Inflammatory macrophage (primary cell): ENCODE measurements at places on chromosomes 1 and 21.

DNA sequence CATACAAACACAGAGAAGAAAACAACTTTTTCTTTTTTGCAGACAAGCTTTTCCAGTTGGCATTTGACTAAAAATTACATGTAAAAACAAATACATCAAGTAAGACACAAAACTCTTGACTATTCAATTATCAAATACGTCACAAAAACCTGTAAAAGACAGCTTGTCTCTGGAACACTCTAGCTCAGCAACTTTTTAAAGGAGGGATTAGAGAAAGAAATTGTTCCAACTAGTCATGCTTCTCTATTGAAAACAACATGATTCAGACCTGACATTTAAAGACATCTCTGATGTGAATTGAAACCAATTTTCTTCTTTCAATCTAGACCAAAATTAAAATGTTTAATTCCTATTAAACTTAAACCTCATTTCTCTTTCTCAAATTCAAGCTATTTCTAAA lies 30.3 kb downstream of the SMYD3 start:
- no peak for DNase-seq

DNA sequence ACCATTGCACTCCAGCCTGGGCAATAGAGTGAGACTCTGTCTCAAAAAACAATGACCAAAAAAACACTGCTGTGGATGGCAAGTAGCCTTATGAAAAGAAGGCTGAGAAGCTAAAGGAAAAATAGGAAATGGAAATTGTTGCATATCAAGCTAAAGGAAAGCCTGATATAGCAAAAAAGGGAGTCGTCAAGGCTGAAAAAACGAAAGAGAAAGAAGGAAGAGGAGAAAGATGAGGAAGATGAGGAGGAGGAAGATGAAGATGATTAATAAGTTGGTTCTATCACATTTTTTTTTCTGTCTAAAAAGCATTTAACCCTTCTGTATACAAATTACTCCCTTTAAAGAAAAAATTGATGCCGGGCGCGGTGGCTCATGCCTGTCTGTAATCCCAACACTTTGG lies 10.2 kb upstream of the PRDX1 start:
- DNase-seq, result peak; percentile 34

DNA sequence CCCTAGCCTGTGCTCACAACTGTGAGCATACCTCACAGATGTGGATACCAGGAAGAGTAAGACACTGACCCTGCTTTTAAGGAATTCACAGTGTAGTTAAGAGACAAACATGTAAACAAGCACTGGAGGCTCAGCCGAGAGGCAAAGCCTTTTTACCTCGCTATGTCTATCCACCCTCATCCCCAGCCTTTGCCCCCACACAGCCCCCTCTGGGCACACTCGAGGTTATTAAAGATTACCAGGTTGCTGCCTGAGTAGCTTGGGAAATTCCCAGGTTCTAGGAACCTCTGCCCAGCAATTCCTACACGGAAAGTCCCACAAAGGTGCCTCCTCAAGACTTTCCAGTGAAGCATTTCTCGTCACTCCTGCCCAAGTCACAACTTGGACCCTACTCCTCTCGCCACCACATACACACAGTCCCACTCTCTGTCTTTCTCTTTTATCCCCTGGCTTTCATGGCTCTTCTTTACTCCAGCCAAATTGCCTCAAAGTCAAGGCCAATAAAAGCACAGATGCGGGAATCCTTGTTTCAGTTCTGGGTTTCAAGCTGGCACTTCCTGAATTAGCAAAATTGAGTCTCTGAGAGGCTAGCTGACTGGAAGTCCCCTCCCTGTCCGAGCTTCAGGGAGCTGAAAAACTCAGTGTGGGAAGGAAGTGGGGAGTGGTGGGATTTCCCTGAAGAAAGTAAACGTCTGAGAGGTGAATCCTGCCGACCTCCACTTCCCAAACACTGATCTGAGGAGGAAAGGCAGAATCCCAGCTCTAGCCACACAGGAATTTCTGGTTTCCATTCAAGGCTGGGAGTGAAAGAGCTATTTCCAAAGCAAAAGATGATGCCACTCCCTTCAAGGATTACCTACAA lies 7.6 kb downstream of the DENND2D start:
- peak; percentile 68 for DNase-seq

DNA sequence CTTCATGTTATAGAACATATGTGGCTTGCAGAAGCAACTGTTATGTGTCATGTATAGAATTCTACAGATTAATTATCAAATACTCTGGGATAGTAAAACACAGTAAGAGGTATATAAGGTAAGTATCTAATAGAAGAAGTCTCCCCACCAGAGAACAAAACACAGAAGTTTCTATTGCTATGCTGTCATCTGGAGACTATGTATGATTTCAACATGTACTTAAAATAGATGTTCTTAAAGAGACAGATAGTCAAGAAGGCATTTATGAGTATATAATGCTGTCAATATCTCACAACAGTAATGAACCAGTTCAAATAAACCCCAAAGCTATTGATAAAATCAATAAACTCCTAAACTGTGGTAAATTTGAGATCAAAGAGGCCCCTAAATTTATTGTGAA lies 8.1 kb upstream of the ADCY10 start:
- DNase-seq, result peak; percentile 32

GRCh38 chr1:25771221-25772114 lies 28.5 kb upstream of the SELENON start:
- DNase-seq, result no peak

DNA sequence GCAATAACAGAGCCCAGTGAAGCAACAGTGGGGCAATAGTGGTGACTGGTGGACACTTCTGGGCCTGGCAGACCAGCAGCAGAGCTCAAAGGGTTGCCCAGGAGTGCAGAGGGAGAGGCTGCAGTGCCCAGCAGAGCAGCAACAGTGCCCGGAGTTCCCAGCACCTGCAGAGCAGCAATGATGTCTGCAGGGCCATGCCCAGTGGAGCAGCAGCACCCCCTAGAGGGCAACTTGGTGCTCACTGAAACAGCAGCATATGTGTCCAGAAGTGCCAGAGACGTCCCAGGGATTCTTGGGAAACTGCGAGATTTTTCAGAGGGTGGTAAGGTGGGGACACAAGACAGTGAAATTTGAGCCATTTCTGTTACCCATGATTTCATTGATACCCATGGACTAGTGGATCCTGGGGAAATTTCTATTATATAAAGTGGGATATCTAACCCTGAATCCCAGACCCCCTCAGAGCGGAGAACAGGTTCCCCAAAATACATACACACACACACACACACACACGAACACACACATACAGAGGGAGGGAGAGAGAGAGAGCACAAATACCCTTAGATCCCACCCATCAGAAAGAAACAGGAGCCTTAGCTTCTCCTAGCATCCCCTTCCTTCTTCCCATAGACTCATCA lies 156.9 kb upstream of the GJB5 start:
- DNase-seq, result peak; percentile 46

GRCh38 chr1:27471477-27471876 lies 18.5 kb downstream of the WASF2 start:
- peak; percentile 54 for DNase-seq

GRCh38 chr1:164672588-164672987 lies 113.6 kb downstream of the PBX1 start:
- DNase-seq, result no peak

DNA sequence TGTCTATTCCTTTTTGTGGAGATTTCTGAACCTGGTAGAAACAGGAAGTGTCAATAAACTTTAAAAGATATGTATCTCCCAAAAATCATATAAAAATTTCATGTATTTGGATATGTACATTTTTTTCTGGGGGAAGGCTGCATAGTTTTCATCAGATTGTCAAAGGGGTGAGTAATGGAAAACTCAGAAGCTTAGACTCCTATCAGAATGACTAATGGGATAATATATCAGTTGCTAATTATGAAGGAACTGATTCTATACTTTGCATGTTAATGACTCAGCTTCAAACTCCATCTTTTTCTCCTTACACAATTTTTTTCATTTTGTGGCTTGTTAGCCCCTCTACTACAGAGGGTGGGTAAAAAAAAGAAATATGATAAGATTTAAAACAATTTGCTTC lies 55.9 kb downstream of the GON4L start:
- no peak for DNase-seq

DNA sequence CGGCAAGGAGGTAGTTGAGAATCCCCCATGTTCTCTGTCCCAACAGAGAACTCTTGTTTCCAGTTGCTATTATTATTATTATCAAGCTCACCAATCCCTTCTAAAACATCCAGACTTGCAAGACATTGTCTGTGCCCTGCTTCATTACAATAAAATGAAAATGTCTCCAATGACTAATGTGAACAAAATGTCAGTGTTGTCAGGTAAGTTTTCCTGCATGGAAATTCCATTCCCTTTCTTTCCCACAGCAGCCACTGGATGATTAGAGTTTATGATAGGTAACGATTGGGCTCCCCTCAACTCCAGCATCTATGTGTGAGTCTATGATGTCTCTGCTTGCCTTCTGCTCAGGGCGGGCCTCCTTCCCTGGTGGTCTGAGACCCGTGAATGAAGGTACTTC lies 8.9 kb upstream of the DYRK1A start:
- peak; percentile 4 for DNase-seq

GRCh38 chr1:3898994-3899753 lies 898 bp downstream of the C1orf174 start:
- peak; percentile 9 for DNase-seq

DNA sequence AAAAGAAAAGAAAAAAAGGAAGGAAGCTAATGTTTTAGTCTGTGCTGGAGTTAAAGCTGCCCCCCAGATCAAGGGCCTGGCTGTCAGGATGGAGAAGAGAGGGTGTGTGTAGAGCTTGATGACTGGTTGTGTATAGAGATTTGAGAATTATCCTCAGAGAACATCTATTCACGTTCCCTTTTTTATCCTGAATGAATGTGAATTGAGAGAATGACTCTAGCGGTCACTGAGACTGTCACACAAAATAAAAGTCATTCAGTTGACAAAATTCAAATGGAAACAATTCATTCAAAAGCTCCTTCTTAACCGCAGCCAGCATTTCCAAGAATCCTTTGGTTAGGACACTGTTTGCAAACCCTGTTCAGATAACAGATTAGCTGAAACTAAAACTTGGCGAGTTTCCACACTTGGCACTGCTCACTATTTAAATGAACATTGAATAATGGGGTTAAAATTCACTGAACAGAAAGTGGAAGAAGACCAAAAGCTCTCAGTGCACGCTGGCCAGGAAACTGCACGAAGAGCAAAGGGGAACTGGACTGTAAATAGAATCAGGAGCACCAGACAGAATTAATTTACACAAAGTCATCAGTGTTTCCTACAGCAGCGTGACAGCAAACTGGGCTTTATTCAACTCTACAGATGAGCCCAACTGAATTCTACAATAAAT lies 13.6 kb upstream of the FAM89A start:
- DNase-seq, result peak; percentile 69

- peak; percentile 27 for DNase-seq
These were observed 2.9 kb upstream of the DIP2A start for GRCh38 chr21:46455575-46456385.

DNA sequence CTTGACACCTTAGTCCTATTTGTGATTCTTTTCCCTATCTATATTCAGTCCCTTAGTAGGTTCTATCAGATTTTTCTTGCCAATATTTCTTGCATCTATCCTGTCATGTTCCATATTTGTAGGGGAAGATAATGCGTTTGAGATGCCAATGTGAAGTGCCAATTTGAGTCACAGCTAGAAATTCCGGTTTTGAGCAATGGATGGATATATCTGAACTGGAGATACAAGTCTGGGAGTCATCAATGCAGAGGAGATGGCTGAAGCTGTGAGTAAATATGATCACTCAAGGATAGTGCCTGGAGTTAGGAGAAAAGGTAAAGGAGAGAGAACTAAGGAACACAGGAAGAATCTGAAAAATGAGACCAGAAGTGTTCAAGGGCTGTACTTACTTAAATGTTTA lies 93.8 kb downstream of the COQ8A start:
- DNase-seq, result no peak

DNA sequence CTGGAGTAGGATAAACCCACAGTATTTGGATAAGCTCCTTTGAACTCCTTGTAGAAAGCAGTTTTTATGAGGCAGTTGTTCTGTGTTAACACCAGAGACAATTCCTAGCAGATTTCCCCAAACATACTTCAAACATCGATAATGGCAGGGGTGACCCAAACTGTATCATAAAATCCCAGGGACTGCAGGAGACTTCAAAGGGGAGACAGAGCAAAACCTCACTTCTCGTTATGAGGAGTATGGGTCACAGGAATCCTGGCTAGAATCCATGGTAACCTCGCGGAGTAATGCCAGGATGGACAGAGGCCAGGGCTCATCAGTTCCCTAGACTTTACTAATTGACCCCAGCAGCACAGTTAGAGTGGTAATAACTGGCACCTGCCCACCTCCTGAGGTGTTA lies 148.0 kb downstream of the DHRS3 start:
- no peak for DNase-seq

DNA sequence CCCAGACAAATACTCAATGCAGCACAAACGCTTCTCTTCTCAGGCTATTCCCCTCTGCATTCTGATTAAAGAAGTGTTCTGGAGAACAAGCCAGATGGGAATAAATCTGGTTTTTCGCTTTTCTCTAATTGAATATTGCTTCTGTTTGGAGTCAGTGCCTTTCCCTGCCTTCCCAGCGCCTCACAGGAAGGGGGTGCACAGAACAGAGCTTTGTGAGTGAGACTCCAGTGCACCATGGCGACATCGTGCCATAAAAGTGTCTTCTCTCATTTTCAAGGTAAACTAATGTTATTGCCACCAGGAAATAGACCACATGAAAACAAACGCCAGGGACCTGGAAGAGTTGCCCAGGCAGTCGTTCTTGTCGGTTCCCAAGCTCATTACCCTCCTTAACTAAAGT lies 43.6 kb upstream of the SLC45A1 start:
- DNase-seq, result no peak
